ENCODE measurements at places on chromosomes 5 and 9.

- DNase-seq: no peak
Measured at GRCh38 chr9:72467766-72468738, 53.4 kb upstream of the TMC1 start.

DNA sequence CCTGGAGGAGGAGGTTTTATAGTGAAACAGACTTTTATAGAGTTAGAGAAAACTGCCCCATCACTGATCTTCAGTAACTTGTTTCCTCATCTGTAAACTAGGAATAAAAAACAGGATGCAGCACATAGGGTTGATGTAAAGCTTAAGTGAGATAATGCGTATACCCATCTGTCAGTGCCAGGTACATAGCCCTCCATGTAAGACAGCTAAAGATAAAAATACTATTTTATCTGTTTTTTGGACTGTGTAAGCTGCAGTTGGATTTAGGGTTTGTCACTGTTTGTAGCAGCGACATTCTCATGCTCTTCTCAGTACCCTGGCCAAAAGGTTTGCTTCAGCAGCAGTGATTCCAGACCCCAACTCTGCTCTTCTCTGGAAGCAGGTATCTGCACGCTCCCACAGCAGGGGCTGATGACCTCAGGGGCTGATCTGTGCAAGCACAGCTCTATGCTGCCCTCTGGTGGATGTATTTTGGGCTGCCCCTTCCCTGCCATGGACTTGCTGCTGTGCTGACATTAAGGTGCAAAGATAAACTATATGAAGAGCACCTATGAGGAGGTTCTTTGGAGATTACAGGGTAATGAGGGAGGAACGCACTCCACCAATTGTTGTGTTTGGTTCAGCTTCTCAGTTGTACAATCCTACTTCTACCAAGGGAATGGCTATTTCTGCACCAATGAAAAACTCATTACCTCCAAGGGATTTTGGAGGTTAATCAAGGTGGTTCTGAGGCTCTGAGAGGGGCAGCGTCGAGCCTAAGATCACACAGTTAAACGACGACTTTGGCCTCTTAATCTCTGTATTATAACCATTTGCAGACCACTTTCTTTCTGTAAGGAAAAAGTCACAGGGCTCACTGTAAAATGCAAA lies 13.1 kb downstream of the HMHB1 start:
- DNase-seq: peak; percentile 85

DNA sequence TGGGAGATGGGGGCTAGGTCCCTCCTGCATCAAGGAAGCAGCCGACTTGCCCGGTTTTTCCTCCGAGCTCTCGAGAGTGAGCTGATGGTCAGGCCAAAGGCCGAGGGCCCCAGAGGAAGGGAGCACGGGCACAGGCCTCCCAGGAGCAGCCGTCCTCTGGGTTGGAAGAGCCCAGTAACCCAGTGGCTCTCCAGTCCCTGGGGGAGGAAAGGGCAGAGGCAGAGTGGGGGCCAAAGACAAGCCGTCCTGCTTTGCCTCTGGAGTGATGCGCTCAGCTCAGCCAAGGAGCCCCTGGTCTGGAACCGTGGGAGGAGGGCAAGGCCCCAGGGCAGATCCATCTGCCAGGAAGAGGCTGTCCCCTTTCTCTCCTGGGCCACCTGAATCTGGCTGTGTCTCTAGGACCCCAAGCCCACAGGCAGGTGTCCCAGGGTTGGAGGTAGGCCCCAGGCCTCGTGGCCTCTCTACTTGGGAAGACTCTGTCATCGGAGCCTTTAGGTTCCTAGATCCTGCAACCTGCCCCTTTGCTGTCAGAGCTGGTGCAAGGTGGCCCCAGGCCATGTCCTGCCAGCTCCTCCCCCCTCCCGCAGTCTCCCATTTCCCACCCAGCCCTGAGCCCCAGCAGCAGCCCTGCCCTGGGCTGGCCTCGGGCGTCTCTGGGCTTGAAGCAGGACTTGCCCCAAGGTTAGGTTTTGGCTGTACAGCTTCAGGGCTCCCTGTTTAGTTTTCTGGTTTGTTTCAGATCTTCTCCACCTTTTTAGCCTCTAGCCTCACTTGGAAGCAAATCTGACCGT lies 224.1 kb downstream of the CACNA1B start:
- peak; percentile 10 for DNase-seq

GRCh38 chr9:5651246-5651645 lies 22.3 kb downstream of the RIC1 start:
- DNase-seq: no peak

- DNase-seq: no peak
Measured at GRCh38 chr5:161546095-161546469, 443 bp downstream of the GABRB2 start.

GRCh38 chr9:28718226-28718625 lies 1144.9 kb upstream of the C9orf72 start:
- DNase-seq: no peak

DNA sequence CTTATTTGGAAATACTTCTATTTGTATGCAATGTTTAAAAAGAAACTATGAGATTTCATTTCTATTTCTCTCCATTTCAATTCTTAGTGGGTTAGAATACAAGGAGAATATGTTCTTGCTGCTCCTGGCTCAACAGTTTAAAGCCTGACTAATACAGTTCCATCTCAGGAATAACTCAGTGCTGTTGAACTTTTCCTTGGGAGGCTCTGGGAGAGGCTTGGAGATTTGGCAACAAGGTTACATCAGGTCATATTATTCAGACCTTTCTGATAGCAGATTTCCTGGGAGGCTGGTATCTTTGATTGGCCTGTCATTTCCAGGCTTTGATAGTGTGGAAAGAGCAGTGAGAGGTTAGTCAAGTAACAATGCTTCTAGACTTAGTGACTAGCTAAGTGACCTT lies 481.7 kb upstream of the KLF4 start:
- DNase-seq: no peak

DNA sequence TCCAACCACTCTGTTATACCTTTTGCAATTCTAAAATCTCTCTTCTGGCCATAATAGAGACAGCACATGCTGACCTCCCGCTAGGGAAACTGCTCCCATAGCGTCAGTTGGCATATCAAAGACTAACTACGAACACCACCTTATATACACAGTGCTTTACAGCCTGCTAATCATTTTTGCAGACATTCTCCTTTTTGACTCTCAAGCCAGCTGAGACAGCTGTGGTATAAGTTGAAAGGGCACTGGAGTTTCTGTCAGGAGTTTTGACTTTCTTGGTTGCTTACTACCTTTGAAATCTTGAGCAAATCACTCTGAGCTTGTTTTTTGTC lies 160.2 kb upstream of the TBCA start:
- DNase-seq: no peak

- no peak for DNase-seq
Measured at GRCh38 chr5:20536813-20537212, 548.8 kb upstream of the CDH18 start.

- DNase-seq: peak; percentile 52
Measured at GRCh38 chr9:86434039-86434726, 80.0 kb upstream of the TUT7 start.

DNA sequence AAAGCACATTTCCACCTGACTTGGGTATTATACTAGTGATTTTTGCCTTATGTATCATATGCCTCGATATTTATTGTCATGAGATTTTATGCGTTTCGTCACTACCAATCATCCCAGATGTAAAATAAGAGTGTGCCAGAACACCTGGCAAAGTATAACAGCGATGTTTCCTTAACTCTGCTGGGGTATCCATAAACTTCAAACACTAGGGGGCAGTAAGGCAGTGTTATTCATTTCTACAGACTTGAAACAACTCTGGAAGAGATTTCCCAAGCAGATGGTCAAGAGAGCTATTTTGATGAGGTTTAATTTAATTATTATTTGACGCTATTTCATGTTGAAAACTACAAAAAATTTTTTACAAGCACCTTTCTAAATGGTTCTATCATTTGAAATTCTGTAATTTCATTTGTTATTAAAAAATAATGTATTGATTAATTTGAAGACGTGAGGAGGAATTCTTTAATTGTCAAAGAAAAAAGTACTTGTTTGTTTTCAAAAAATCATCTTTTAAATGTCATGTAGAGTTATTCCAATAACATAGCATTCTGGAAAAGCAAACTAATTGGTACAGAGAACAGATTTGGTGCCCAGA lies 388.5 kb upstream of the CTNND2 start:
- DNase-seq: peak; percentile 31

- no peak for DNase-seq
Measured at GRCh38 chr5:138870611-138871010, 4.5 kb downstream of the LRRTM2 start.

All from iPS-NIHi11 (cell line).